ENCODE measurements at places on chromosomes 7 and 10.

- no peak for DNase-seq
Observed at GRCh38 chr7:154424350-154424749, 372.2 kb downstream of the DPP6 start.

DNA sequence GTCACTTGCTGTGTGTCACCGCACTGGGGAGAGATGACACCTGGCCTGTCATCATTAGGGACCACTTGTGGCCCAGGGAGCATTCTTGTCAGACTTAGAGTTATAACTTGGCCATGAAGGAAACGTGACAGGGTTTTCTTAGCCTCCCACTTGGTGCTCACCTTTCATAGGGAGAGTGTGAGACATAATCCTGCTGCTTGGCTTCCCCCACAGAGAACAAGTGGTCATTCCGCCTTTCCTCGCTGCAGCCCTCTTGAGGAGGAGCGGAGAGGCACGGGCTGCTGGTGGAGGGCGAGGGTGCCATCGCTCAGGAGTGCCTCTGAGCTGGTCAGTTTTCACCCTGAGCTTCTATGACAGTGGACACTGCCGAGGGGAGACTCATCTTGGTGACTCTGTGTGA is 125.0 kb upstream of the GJD4 start:
- no peak for DNase-seq

GRCh38 chr10:124498056-124498455 is 36.4 kb downstream of the LHPP start:
- no peak for DNase-seq

GRCh38 chr10:62527019-62527827 is 153.1 kb downstream of the ZNF365 start:
- DNase-seq: no peak

DNA sequence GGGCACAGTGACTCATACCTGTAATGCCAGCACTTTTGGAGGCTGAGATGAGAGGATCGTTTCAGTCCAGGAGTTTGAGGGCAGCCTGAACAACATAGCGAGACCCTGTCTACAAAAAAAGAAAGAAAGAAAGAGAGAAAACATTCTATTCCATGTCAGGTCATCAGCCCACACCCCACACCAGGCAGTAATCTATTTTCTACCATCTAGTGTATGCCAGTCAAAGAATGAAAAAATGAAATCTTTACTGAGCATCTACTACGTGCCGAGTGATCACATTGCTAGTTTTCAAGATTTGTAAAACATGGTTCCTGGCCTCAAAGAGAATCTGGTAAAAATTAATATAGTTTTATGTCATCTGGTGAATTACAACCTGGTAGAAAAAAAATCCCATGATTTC is 3.1 kb upstream of the EPHB4 start:
- DNase-seq: no peak

DNA sequence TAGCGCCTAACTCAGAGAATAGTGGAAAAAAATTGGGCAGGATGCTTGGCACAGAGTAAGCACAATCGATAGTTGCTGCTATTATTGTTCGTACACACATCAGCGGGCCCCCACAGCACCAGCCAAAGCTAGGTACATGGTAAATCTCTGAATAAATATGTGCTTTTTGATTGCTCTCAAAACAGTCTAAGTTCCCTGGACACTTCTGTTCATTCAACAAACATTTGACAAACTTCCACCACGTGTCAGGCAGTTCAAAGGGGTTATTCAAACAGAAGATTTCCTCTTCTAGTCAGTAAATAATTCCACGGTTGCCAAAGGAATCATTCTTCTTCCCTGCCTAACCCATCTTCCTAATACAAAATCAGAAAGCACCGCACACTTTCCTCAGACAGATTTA is 150.8 kb downstream of the DGKI start:
- no peak for DNase-seq

DNA sequence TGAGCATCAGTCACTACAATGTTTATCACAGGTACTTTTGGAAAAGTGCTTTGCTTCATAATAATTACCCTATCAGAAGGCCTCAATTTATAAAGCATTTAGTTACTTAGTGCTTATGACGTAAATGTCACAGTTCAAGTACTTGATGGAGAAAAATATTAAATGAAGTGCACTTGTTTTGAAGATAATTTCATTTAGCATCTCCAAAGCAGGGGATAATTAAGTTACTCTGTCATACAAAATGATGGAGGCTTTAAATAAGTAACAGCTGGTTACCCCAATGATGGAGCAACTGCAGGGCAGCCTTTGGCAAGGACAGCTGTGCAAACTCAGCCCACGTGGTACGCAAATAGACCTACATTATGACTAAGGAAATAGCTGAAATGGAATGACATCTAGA is 768.8 kb downstream of the GRM8 start:
- no peak for DNase-seq

GRCh38 chr10:73432646-73433537 is 469 bp downstream of the MSS51 start:
- no peak for DNase-seq

DNA sequence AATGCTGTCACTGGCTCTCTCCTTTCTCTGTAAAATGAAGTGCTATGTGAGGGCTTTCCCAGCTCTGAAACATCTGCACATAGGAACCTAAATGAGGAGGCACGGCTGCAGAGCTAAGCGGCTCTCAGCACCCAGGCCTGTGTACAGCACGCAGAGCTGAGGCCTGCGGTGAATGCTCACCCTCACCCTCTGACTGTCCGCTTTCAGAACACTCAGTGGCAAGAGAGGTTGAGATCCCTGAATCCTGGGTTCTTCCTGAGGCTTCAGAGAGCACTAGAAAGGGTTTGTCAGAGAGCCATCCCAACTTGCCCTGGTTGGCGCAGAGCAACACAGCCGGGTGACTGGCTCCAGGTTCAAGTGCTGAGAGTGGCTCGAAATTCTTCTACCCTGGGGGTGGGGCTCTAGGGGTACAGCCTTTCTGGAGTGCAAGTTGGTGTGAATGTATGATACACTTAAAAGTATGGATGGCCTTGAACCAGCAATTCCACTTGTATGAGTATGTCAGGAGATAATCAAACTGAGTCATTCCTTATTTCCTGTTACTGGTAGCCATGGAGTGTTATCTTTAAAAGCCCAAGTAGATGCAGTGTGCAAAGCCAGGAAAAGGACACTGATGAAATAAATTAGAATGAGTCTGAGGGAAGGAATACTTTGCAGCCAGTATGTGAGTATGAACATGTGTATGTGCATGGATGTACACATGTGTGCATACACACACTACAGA is 1.7 kb upstream of the CCDC201 start:
- DNase-seq: no peak

GRCh38 chr7:144975882-144976281 is 140.0 kb upstream of the TPK1 start:
- DNase-seq: no peak

- DNase-seq: no peak
Observed at GRCh38 chr7:102967798-102968197, 55.0 kb downstream of the LRRC17 start.

DNA sequence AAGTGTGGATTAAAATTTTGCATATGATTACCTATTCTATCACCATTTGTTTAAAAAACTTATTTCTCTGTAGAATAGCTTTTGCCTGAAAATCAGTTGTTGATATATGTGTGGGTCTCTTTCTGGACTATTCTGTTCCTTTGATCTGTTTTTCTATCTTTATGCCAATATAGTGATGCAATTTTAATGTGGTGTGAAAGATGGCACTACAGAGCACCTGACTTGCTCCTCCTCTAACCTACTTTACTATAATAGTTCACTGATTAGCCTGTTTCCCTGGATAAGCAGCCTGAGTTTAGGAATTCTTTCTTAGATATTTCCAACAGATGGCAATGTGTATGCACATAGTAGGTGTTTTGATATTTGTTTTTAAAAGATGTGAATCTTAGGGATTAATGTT is 294.5 kb downstream of the AUTS2 start:
- no peak for DNase-seq

GRCh38 chr10:97494151-97494550 is 4.1 kb downstream of the MMS19 start:
- DNase-seq: no peak

DNA sequence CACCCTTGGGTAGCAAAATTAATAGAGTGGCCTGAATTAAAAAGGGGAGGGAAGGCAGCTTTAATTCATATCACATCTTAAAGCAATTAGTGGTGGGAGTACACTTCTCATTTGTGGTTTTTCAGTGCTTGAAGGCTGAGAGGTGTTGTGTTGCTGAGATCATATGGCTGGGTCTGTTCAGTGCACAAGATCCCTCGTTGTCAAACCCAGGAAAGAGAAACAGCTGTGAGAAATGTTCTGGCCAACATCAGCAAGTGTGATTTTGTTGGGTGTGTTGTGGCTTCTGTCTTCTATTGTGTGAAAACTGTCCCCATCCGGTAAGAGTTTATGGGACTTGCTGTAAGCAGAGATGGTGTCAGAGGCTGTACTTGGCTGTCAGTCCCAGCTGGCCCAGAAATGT is 197.9 kb upstream of the BMPER start:
- no peak for DNase-seq

- no peak for DNase-seq
Observed at GRCh38 chr7:139673230-139673629, 104.6 kb downstream of the HIPK2 start.

- no peak for DNase-seq
Observed at GRCh38 chr10:95214369-95214768, 20.3 kb downstream of the ACSM6 start.

DNA sequence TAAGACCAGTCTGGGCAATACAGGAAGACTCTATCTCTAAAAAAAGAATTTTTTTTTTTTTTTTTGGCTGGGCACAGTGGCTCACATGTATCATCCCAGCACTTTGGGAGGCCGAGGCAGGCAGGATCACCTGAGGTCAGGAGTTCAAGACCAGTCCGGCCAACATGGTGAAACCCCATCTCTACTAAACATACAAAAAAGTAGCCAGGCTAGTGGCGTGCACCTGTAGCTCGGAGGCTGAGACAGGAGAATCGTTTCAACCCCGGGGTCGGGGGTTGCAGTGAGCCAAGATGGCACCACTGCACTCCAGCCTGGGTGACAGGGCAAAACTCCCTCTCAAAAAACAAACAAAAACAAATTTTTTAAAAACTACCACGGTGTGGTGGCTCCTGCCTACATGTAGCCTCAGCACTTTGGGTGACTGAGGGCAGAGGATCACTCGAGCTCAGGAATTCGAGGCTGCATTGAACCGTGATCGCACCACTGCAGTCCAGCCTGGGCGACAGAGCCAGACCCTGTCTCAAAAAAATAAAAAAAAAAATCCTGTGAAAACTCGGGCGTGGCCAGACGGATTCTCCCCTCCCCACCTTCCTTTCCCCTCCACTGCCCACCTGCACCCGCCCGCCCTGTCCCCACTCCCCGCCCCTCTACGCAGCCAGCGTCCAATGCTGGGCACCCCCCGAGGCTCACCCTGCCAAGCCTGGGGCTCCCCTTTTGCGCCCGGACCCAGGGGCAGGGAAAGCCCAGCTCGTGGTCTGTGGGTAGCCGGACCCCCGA is 745 bp upstream of the ORAI2 start:
- DNase-seq: no peak

- no peak for DNase-seq
Observed at GRCh38 chr10:74419958-74420375, 268.9 kb downstream of the ADK start.

GRCh38 chr7:100167912-100168323 is 499 bp downstream of the GAL3ST4 start:
- peak; percentile 52 for DNase-seq
